ENCODE measurements at places on chromosomes 16 and 17. TPM values are rescaled to one million over a fixed set of nuclear protein-coding genes. Genes with fewer than 3 reads are reported as not detected.

Gene HS3ST2
- total RNA-seq, result 0.19 TPM

Gene FTO
- 75.3 TPM for total RNA-seq

DNA sequence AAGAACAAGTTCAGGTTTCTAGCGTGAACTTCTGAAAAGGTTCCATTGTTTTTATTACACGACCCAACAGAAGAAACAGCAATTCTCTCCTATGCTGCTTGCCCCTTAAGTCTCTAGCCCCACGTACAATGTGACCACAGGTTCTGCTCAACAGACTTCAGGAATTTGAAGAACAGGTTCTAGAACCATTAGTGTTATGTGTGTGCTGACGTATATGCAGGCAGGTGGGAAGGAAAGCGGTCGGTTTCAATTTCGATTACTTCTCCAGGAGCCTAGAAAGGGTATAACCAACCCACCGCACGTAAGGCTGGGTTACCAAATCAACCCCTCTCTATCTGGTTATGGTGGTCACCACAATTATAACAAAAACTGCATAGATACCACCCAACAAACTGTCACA lies 39.4 kb downstream of the XPO6 start:
- DNase-seq, result no peak

Gene GPRC5B
- total RNA-seq, result 83.7 TPM

Gene RUNDC3A
- total RNA-seq, result 0.22 TPM

Gene MYH3
- total RNA-seq, result 0.22 TPM

Measured in Right ventricle myocardium superior (tissue), 1 donor.